ENCODE measurements at places on chromosomes 6 and 20.

GRCh38 chr20:36249450-36249849 lies 13.2 kb downstream of the AAR2 start:
- no peak for DNase-seq

GRCh38 chr6:56986611-56987010 lies 31.7 kb downstream of the BEND6 start:
- DNase-seq: no peak

DNA sequence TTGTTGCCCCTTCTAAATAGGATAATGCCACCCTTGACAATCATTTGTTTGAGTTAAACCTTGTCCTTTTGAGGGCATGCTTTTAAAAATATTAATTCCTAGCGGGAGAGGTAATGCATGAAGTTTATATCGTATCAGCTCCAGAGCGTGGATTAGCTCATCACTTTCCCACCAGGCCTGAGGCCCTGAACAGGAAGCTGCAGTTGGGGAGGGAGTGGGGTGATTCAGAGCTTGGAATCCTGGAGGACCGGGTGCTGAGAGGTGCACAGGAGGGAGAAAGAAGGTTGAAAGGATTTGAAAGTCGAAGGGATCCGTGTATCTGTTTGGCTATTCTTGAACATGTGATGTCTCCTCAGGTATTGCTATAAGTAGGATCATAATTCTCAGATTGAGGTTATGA lies 25.0 kb downstream of the ZDHHC14 start:
- no peak for DNase-seq

DNA sequence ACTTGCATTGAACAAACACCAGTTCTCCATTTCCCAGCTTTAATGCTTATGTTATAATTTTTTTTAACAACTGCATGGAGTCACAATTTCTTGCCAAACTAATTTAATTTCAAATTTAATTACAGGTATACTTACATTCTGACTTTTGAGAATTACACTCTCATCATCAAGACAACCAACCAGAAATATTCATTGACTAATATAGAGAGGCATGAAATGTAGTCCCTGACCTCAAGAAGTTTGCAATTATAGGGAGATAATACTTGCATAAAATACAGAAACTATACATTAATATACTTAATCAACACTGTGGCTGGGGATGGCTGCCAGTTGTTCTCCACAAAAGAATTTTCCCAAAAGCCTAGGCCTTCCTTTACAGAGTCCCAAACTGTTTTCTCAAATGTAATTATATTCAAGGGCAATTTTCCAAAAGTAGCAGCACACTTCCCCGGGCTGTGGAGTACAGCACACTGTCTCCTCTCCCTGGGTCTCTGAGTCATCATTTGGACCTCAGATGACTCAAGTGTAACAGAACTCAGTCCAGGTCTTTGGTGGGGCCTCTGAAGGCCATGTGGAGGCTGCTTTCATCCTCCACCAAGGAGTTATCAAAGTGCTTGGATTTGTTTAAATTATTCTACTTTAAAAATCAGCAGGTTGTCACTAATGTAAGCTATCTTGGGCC lies 114.1 kb downstream of the KIF16B start:
- no peak for DNase-seq
